ENCODE measurements at places on chromosomes 11 and 22.

DNA sequence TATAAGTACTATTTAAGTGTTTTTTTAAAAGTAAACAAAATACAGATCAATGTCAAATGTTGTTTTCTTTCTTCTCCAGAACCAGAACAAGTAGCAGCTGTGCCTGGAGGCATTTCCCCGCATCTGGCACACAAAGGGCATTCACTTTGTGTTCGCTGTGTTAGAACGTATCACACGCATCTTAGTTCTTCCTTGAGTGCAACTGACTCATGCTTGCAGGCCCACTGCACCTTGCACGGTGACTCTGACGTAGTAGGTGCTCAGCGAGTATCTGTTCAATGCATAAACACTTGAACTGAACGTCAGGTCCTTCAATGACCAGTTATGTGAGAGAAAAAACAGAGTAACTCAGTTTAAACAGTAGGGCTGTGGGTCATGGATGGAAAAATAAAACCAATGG, 3.5 kb downstream of the IFT27 start:
- DNase-seq, result no peak

- peak; percentile 25 for DNase-seq
These were observed 22.3 kb downstream of the RTN4R start for GRCh38 chr22:20245577-20246367.

GRCh38 chr11:57466680-57467079, 6.4 kb downstream of the RTN4RL2 start:
- DNase-seq, result no peak

- no peak for DNase-seq
These were observed 1.0 kb downstream of the RIC3 start for GRCh38 chr11:8167796-8168195.

GRCh38 chr11:19258641-19259230, 18.0 kb upstream of the E2F8 start:
- DNase-seq, result no peak

DNA sequence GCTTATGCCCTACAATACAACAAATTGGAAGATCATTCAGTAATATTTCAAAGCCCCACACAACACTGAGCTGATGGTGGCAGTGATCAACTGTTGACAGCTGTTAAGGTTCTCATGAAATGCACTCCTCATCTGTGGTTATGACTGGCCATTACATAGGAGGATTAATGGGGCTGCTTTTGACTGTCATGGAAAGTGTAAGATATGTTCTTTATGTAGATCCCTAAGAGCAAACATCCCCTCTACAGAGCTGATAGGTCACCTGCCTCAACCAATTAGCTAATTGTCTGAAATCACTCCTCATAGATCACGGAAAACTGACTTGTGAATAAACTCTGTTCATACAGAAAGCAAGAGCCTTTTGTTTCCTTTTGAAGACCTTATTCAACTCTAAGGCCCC, 78.1 kb downstream of the GAB2 start:
- DNase-seq, result no peak

- no peak for DNase-seq
These were observed 733 bp upstream of the GRAMD1B start for GRCh38 chr11:123429336-123429735.

GRCh38 chr11:35139722-35140282, 831 bp downstream of the CD44 start:
- peak; percentile 89 for DNase-seq

GRCh38 chr11:72038491-72038890, 39.8 kb downstream of the IL18BP start:
- no peak for DNase-seq

- DNase-seq, result no peak
These were observed 25.3 kb downstream of the ABTB2 start for GRCh38 chr11:34332524-34332923.

DNA sequence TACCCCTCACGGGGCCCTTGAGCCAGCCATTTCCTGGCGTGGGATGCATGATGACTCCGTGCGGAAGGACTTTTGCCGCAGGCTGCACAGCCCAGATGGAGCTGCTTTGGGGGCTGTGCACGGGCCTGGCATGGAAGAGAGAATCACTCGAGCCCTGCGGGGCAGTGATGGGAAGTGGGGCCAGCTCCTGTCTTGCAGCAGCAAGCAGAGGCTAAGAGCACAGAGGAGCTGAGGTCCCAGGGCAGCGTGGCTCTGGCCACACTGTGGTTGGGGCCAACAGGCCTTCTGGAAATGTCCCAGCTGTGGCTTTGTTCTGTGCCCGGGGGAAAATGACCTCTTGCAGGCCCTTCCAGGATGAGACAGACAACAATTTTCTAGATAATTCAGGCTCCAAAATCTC, 92.7 kb upstream of the TIMP3 start:
- DNase-seq, result no peak

DNA sequence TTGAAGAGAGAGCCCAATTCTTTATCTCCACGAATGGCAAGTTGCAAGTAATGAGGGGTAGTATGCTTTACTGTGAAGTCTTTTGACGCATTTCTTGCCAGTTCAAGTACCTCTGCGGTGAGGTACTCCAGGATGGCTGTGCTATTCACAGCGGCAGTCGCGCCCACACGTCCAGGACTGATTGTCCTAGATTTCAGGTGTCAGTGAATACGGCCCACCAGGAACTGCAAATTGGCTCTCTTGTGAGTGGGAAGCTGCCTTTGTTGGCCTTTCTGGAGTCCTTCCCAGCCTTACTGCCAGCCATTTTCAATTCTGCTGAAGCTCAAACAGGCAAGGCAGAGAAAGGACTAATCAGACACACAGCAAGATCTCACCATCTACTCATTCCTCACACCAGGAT, 8.5 kb downstream of the PPFIA1 start:
- no peak for DNase-seq

DNA sequence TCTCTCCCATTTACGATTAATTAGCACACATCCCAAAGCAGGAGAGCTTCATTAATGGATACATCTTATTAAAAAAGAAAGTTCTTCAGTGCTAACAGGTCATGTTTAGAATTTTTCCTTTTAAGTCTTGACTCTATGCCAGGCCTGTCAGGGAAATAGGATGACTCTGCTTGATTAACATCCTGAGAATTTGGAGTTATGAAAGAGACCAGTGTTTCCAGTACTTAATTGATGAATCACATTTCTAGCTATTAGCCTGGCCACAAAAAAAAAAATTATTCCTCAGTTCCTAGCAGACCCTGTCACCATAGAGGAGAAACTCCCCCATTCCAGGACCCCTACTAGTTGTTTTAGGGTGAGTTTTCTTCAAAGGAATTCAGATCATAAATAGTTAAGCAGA, 23.6 kb upstream of the ME3 start:
- no peak for DNase-seq

- no peak for DNase-seq
These were observed 340.0 kb downstream of the LARGE1 start for GRCh38 chr22:33580310-33580709.

DNA sequence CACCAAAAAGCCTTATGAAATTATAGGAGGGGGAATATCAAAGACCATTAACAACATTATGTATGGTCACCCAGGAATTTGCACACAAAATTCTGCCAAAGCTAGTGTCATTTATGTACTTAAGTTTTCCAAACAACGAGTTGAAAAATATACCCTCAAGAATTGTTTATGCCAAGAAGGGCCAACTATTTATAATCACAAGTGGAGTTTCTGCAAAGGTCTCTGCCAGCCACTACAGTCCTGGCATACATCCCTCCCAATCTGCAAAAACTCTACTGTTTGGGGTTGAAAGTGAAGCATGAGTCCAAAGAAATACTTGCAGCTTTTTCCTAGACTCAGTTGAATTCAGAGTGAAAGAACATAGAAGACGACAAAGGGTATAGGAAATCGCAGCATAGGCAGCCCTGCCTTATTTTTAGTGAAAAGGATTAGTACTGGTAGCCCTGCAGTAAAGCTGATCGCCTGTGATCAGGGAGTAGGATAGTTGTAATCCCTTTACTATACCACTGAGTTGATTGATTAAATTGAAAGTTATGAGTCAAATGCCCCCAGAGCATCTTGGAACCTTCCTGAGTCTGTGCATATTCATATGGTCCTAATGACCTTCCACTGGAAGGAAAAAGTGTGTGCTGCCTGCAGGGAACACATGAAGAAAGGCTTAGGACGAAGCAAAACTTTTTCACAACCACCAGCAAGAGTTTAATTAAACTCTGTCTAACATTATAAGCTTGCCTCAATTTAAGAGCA, 144.0 kb downstream of the SPON1 start:
- no peak for DNase-seq

- DNase-seq, result peak; percentile 47
These were observed 86.3 kb downstream of the CCDC83 start for GRCh38 chr11:85941380-85941973.

DNA sequence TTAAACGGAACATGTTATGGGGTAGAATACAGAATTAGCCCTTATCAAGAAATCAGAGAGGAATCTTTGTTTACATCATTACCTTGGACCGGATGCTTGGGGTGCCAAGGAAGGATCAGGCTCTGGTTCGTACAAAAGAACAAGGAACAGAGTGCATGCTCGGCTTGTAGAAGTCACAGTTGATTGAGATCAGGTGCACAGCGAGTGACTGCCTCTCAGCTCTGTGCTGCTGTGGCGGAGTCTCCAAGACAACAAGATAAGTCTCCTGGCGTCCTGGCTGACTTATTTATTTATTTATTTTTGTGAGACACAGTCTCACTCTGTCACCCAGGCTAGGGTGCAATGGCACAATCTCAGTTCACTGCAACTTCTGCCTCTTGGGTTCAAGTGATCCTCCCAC, 31.8 kb downstream of the GLB1L2 start:
- DNase-seq, result no peak

GRCh38 chr11:5541427-5541826, 6.9 kb downstream of the OR52H1 start:
- DNase-seq, result no peak

DNA sequence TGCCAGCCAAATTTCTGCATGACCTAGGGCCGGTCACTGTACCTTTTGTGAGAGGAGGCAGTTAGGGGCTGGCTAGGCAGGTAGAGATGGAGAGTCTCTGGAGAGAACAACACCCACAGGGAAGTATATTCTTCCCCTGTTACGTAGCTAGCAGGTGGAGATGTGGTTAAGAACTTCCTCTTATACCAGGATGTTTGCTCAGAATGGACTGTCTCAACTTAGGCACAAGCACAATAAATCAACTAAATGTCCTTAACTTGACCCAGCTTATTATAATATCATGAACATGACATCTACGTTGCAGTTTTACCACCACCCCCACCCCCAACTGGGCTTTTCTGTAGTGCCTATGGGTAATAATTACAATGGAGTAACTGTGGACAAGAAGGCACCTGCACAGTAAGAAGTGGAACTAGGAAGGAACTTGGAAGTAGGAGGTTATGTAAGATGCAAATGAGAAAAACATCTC, 60.7 kb upstream of the MPEG1 start:
- DNase-seq, result no peak

GRCh38 chr11:103051151-103051801, 40.7 kb downstream of the DCUN1D5 start:
- no peak for DNase-seq

- no peak for DNase-seq
These were observed 893 bp downstream of the SLC36A4 start for GRCh38 chr11:93196816-93197379.

DNA sequence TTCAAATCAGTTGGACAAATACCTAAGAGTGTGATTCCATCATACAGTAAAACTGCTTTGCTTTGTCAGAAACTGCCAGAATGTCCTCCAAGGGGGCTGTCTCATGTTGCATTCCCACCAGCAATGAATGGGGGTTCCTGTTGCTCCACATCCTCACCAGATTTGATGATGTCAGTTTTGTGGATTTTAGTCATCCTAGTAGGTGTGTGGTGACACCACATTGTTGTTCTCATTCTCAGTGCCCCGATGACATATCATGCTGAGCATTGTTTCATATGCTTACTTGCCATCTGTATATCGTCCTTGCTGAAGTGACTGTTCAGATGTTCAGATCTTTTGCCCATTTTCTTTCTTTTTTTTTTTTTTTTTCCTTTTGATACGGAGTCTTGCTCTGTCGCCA, 37.0 kb downstream of the CDPF1 start:
- no peak for DNase-seq

DNA sequence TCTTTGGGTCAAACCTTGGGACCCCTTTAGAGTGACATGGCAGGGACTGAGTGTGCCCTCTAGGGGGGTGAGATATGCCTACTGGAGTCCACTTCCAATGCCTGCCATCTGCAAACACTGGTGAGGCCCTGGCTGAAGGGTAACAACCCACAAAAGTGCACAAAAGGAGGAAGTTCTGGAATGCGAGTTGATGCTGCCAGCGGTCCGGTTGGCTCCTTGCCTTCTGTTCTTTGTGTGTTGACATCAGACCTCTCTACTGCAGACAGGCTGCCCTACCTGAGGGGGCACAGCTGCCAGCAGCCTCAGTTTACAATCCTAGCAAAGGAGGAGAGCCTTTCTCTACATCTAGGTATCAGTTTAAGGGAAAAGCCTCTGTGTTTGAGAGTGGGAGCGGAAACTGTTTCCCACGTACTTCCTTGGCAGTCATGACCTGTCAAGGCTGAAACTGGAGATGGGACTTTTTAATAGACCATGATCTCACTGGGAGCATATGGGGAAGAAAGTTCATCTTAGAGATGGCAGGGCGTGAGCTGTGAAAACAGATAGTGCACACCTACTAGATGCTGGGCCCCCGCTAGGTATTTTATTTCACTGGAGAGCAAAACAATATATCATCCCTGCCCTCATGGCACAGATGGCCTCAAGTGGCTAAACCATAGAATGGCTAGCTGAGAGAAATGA, 27.2 kb downstream of the BMAL1 start:
- DNase-seq, result no peak

GRCh38 chr11:122721964-122722266, 66.4 kb downstream of the UBASH3B start:
- no peak for DNase-seq

DNA sequence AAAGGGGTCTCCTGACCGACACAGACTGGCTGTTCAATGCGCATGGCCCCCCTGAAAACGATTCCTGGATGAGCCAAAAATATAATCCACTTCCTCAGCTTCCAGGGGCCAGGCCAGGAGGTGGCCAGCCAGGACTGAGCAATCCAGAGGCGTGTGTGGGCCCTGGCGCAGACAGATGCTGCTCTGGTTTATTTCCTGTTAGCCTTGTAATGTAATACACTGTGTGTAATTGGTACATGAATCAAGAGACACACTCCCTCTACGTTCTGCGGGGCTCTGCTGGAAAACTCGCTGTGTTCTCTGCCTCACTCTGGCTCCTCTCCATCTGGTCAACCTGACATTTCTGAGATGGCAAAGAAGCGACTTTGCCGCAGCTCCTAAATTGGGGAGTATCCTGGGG, 26.3 kb upstream of the ISX start:
- DNase-seq, result no peak
